ENCODE measurements at places on chromosomes 13 and 19.

DNA sequence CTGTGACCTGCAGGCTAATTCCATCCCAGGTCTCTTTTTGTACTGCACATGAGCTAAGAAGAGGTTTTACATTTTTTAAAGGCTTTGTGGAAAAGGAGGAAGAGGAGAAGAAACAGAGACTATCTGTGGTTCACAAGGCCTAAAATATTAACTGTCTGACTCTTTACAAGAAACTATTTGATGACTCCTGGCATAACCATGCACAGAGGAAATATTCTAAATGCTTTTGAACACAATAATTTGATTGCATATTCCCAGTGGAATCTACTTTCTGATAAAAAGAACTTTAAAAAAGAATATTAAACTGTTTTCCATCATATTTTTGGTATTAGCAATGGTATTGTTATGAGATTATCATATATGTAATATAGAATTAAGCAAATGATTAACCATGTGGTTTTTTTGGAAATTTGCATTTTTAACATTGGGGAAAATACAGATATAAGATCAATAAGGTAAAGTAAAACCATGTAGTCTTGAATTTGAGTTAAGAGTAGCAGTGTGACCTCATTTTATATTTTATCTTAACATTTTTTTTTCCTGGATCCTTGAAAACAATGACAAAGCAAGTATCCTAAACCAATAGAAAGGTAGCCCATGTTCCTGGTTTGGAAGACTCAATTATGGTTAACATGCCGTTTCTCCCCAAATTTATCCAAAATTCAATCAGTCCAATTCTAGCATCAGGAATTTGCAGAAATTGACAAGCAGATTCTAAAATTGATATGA, 251.0 kb downstream of the UQCRFS1 start:
- DNase-seq: no peak

DNA sequence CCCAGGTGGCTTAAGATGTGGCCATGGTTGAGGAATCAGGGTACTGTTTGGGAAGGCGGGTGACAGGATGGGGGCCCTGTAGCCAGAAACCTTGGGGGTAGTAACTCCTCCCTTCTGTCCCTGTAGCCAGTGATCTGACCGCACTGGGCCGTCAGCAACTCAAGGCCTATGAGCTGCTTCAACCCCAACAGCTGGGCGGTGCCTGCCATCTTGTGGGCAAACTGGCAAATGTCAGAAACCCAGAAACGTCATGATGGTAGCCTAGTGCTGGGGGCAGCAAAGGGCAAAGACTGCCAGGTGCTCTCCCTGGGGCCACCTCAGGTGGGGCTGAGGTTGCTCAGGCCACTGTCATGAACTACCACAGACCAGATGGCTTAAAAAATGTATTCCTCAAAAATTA, 3.5 kb downstream of the COPE start:
- DNase-seq: no peak

- DNase-seq: no peak
Measured at GRCh38 chr13:33227927-33228647, 57.5 kb downstream of the STARD13 start.

DNA sequence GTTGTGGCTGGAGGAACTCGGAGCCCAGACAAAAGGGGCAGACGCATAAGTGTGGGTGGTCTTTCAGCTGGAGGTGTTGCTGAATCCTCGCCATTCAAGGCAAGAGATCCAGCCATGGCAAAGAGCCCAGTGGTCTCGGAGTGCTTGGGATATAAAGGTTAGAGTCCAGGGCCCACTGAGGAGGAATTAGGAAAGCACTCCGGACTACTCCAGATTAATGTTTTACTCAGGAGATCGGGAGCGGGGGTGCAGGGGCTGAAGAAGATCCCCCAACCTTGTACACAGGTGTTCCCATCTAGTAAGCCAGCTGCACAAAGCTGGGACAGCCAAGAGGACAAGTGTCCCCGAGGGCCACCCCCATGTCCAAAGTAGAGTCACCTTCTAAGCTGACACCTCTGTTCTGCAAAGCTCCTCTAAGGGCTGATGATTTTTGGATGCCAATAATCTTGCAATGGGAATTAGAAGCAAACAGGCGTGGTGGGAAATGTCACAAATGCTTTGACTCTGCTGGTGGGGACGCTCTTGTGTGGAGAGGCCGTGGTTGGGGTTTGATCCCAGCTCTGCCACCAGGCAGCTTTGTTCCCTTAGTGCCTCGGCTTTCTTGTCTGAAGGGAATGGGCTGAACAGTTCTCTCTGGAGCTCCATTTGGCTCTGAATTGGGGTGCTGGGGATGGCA, 194.3 kb upstream of the SOX1 start:
- DNase-seq: no peak

DNA sequence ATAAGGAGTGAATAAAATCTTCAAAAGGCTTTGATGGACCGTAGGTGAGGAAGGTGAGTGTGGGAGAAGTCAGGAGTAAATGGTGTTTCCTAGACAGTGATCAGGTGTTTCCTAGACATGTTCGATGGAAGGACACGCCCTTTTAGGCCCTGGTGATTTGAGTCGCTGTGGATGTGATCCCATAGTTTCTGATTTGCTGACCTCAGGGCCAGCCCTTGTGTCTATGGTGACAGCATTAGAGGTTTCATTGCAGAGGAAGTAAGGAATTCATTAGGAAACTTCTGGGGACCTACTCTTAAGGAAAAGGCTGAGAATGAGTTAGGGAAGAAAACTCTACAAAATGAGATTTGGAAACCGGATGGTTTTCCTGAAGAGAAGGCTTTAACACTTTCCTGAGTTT, 31.5 kb upstream of the RNF113B start:
- no peak for DNase-seq

GRCh38 chr19:40613690-40614621, 12.8 kb downstream of the LTBP4 start:
- DNase-seq: no peak

GRCh38 chr13:111005364-111005763, 90.5 kb upstream of the ANKRD10 start:
- DNase-seq: no peak

DNA sequence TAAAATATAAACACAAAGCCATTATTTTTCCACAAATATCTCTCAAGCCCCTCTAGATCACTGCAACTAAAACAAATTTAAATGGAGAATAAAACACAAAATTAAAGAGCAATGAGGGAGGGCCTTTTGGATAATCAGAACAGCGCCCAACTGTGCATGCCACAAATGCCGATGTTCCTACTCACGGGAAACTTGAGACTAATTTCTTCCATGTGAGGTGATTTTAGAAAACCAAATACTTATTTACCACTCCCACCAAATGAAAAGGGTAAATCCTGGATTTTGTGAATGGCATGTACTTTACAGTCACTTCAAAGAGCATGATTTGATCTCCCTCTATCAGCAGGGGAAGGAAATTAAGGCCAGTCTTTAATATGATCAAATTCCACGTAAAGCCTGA, 74.8 kb downstream of the SLC7A1 start:
- DNase-seq: no peak

GRCh38 chr13:78979349-78979748, 320.4 kb upstream of the OBI1 start:
- no peak for DNase-seq

DNA sequence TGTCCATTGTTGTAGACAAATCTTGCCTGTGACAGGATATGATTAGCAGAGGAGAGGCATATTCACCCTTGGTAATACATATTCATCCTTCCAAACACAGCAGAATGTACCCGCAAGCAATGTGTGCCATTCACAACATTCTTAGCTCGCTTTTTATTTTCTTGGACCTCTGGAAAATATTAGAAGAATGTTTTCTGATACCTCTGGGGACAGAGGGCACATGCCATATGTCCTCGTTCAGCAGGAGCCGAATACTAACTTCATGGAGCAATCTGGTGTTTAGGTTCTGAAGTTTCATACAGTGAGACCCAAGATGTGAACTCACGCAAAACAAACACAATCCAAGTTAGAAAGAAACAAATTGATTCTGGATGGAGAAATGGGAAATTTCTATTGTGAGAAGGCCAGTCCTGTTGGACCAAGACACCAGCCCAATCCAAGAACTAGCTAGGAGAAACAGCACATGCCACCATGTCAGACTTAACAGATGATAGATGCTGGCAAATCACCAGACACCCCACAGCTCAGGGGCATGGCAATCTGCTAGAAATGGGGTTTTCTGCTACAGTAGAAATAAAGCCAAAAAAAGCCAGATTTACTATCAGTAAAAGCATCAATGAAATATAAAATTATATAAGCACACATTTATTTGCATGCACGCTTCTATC, 297.4 kb downstream of the DCLK1 start:
- no peak for DNase-seq

DNA sequence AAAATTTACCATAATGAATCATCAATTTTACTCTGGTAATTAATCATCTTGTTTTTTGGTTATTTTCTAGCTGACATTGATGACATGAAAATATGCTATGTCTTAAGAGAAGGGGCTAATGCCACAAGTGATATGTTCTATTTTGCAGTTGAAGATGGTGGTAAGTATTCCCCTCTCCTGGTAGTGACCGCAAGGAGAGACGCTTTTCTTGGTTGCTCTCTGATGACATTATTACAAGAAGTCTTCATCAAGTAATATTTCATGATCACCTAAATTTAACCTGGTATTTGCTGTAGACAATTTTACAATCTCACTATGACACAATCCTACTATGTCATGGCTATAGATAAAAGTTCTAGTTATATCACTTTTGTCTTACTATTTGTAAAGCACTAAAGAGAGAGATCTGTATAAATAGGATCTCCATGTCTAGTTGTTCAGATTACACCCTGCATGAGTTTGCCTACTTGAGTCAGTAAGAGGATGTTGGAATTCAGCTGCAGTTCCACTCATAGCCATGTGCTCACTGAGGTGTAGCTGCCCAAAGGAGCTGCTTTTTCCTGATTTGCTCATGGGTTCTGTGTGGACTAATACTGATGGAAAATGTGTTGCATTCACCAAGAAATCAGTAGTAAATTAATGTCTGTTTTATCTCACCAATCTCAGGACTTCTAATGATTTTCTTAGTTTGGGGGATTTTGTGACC, 10.9 kb downstream of the FREM2 start:
- DNase-seq: no peak

GRCh38 chr19:35928507-35928906, 7.7 kb upstream of the LRFN3 start:
- DNase-seq: no peak

- no peak for DNase-seq
Measured at GRCh38 chr19:17105556-17105955, 30.0 kb downstream of the MYO9B start.

DNA sequence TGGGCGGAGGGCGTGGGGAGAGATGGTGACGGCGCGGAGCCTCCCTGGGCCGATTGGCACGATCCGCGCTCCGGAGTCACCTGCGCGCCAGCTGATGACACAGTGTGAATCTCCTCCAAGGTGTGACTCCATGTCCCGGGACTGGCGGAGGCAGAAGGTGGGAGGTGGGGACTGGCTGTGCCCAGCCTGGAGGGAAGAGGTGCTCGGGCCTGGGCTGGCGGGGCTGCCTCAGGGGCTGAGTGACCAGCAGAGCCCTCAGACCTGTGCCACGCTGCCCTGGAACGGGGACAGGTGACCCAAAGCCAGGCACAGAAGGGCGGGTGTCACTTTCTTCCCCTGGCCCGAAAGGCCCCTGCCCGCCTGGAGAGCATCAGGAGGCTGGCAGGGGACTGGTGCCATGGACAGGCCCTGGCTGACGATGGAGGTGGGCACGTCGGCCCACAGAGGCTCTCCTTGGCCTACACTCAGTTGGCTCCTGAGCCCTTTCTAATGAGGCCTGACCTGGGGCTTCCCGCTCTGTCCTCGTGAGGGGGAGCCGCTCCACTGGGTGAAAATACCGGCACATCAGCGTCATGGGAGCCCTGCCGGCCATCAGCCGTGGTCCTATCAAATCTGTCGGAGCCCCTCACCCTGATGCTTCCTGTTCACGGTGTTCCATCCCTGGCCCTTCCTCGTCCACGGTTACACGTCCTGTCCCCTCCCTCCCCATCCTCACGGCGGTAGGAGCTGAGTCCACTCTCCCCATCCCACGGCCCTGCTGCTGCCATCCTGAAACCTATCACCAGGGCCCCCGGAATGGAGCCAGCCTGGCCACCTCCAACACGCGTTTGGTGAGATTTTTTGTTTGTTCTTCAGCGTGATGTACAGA, 75.6 kb downstream of the SPACA7 start:
- DNase-seq: no peak

GRCh38 chr13:31920727-31921100, 110.9 kb upstream of the FRY start:
- no peak for DNase-seq

GRCh38 chr19:2072757-2073551, 21.9 kb upstream of the MKNK2 start:
- no peak for DNase-seq

GRCh38 chr13:73985783-73986182, 148.4 kb downstream of the KLF12 start:
- DNase-seq: no peak

- DNase-seq: no peak
Measured at GRCh38 chr19:37227996-37228395, 10.0 kb downstream of the ZNF383 start.

- DNase-seq: no peak
Measured at GRCh38 chr13:50678464-50679162, 164.9 kb downstream of the DLEU7 start.

DNA sequence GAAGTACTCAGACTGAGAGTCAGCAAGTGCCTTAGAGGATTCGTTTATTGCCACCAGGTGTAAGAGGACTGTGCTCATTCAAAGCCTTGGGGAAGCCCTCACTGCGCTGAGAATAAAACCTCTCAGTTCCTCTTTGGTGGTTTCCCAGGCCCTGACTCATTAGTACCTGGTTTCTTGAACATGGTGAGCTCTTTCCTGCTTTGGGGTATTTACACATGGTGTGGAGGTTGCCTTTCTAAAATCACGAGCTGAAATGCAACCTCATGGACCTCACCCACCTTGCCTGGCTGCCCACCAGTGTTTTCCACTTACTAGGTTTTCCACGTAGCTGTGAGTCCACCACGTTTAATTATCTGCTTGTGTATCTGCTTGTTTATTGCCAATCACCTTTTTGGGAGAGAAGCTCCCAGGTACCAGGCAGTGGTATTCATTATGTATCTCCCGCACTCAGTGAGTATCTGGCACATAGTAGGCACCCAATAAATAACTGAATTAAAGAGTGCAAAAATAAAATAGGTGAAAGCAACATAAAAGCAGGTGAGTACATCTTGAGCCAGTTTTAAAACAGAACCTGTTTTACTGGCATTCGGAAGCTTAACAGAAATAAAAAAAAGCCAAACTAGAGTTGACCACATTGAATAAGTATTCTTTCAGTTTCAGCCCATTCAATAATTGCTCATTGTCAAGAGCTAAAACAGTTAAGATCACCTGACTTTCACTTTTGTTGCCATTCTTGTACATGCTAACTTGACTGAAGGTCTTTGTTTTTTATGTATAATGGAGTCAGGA, 533.0 kb downstream of the MYO16 start:
- DNase-seq: no peak

DNA sequence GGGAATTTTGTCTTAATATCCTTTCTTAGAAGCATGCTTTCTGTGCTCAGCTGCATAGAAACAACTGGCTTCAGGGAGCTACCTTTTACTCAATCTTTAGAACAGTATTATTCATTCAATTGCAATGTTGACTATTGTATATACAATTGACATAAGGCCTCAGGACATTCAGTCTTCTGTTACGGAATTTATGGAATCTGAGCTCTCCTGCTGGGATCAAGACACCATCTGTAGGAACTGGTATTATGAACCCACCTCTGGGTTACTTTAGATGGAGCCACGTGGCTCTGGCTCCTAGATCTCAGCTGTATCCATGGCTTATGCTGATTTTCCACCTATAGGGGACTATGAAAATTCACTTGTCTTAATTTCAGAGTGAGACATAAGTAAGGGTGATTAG, 716.2 kb upstream of the GPC6 start:
- DNase-seq: no peak

GRCh38 chr13:94966422-94966955, 254.1 kb upstream of the SOX21 start:
- DNase-seq: peak; percentile 48
